ENCODE measurements at places on chromosomes 6 and 20. TPM values are rescaled to one million over a fixed set of nuclear protein-coding genes. Genes with fewer than 3 reads are reported as not detected.

Gene BCL2L1
- 27.5 TPM for total RNA-seq

Gene OR2H2
- not detected for total RNA-seq

Gene TOX2
- 0.44 TPM for total RNA-seq

Gene FAM50B
- total RNA-seq: 5.6 TPM

Gene STX11
- total RNA-seq: 1.4 TPM

Gene MAFB
- 6.3 TPM for total RNA-seq

Gene GZF1
- 10.8 TPM for total RNA-seq

Gene SALL4
- total RNA-seq: 0.18 TPM
